NCI-H2029 (cell line): ENCODE measurements at places on chromosomes 12 and 14.
A peak's percentile ranks its signal among the peaks of the same experiment; 100 is the strongest.

GRCh38 chr12:108181095-108181454, 52.0 kb downstream of the WSCD2 start:
- DNase-seq = no peak

DNA sequence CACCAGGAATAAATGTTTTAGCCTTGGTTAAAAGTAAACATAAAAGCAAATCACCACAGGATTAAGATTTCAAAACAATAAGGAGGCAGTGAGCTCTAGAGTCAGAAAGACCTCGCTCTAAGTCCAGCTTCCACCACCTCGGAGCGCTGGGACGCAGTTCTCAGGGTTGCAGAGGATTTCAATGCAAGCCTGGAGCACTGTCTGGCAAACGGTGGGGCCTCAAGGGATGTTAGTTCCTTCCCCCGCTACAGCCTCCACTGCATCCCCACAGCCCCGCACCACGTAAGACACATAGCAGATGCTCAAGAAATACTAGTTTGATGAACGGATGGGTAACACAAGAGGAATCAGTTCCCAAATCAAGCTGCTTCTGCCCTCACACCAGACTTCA, 39.3 kb upstream of the TMCC3 start:
- no peak for DNase-seq

DNA sequence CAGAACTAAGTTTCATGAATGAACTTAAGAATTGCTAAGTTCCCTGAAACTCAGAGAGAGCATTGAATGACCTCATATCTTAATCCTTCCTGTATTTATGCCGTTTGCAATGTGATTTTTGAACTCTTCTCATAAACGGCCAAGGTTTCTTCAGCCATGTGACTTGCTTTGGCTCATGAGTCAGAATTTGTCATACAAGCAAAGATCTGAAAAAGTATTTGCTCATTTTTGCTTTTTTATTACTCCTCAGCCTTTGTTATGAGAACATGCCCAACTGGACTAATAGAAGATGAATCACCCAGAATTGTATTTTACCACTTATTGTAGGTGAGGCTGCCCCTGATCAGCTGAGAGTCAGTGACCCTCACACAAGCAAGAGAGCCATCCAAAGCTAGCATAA, 693.8 kb downstream of the BCL11B start:
- no peak for DNase-seq

DNA sequence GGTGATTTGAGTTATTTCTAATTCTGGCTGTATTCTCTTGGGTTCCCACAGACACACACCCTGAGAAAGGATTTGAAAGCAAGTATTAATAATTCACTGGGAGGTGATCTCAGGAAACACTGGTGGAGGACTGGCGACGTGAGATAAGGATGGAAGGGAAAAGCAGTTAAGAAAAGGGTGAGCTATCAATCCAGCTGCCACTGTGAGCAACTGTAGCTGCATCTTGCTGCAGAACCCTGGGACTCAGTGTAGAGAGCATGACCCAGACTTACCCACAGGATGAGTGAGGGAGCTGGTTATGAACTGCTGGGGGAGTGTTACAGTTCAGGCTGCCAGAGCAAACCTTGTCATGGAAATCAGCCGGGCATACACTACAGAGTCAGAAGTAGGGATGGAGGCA, 71.9 kb downstream of the RESF1 start:
- no peak for DNase-seq

DNA sequence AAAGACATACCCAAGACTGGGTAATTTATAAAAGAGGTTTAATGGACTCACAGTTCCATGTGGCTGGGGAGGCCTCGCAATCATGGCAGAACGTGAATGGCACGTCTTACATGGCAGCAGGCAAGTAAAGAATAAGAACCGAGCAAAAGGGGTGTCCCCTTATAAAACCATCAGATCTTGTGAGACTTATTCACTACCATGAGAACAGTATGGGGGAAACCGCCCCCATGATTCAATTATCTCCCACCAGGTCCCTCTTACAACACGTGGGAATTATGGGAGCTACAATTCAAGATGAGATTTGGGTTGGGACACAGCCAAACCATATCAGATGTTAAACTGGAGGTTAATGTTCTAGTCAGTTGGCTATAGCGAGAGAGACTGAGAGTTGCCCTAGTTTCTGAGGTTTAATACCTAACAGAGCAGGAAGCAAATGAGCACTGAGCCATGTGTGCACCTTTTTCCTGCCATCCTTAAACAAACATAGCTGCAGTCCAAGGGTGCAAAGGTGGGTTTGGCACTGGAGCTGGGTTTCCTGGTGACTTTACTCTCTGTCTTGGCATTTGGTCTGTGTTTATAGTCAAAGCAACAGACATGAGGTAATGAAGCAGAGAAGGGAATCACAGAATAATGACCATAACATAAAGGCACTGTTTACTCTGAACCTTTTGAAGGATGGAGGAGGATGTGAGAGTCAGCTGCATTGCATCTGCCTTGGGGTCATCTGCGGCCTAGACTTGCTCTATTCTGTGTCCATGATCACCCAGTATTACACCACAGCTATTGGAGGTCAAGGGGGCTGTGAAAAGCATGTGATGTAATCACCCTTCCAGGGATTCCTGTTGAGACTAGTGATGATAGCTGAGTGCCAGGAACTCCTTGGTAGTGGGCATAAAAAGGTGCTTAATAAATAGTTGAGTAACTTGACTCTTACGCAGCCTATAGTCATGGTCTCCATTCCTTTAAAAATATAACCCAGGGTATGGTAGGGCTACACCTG, 83.6 kb upstream of the USP44 start:
- peak; percentile 84 for DNase-seq
